ENCODE measurements at places on chromosomes 2 and 18.
A peak's percentile ranks its signal among the peaks of the same experiment; 100 is the strongest.

GRCh38 chr2:206064077-206064476 is 21.9 kb downstream of the INO80D start:
- no peak for DNase-seq

DNA sequence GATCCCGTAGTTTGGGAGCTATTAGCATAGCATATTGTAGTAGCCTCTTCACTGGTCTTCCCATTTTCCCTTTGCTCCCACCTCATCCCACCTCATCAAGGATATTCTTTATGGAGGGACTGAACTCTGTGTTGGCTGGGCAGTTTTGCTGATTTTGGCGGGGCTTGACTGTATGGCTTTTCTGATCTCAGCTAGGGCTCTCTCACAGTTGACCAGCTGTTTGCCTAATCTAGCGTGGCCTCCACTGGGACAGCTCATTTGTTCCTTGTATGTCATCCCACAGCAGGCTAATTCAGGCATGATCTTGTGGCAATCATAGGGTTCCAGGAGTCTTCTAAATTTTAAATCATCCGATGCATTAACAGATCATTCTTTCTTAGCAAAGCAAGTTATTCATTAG is 30.2 kb upstream of the MTX2 start:
- DNase-seq, result no peak

DNA sequence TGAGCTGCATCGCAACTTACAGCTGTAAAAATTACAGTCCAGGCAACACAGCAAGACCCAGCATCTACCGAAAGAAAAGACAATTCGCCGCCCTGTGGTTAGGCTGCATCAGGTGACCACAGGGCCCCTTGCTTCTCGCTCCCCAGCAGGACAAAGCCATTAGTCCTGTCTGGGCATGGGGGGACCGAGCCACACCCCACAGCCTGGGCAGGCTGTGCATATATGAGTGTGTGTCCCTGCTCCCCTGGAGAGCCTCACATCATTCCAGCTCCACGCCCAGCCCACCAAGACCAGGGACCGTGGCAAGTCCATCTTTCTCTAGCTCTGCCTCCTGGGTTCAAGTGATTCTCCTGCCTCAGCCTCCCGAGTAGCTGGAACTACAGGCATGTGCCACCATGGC is 33.9 kb downstream of the SNORC start:
- no peak for DNase-seq

DNA sequence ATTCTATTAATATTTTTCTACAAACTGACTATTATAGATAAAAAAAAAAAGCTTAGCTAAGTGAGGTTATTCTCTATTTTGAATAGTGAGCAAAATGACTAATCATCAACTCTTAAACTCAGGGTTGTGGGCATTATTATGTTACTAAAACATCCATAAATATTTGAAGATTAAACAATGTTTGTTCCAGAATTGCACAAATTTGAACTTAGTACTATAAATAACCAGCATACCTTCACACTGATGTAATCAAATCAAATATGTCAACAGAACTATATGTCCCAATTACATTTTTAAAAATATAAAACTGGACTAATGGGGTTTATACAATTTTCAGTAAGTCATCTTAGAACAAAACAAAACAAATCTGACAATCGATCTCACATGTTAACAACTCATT is 800.9 kb downstream of the LRP1B start:
- DNase-seq, result no peak

DNA sequence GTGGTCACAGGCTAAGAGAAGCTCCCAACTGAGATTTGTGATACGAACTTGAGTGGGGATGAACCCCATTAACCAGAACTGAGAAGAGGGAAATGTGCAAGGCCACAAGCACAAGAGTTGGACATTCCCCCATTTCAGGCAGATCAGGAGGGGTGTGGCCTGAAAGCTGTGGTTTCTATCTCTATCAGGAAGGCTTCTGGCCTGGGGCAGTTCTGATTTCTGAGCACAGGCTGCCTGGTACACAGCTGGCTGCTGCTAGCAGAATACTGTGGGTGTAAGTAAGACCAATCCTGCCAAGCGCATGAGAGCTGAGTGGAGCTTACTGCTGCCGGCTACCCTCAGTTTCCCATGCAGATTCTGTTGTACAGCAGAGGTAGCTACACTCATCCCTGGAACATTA is 484.6 kb downstream of the SATB2 start:
- DNase-seq, result no peak

- DNase-seq, result no peak
Observed at GRCh38 chr18:62088156-62088555, 98.7 kb downstream of the PIGN start.

- no peak for DNase-seq
Observed at GRCh38 chr2:19857100-19857499, 44.7 kb downstream of the TTC32 start.

- peak; percentile 15 for DNase-seq
Observed at GRCh38 chr2:529424-529823, 147.8 kb downstream of the TMEM18 start.

GRCh38 chr2:85719609-85720240 is 25.6 kb downstream of the GNLY start:
- DNase-seq, result no peak

GRCh38 chr2:34408100-34408499 is 809.0 kb upstream of the FAM98A start:
- no peak for DNase-seq

DNA sequence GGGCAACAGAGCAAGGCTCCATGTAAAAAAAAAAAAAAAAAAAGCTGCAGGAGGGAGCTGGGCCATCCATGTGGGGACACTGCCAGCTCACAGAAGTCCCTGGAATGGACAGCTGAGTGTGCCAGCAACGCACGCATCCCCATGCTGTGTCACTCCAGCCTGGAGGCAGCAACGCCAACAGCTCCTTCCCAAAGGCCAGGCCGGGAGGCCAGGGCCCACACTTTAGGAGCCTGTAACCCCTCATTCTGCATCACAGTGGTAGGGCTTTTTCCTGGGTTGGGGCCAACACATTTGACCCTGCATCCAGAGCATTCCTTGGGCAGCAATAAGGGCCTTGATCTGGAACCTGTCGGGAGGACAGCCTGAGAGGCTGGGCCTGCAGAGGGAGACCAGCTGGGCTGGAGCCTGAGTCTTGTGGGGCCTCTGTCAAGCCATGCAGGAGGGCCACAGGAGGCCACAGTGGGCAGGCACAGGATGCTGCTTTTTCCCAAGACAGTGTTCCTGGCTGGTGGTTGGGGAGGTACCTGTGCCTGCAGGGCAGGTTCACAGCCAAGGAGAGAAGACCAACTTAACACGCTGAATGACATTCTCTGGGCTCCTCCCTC is 16.8 kb upstream of the KCNK3 start:
- no peak for DNase-seq

DNA sequence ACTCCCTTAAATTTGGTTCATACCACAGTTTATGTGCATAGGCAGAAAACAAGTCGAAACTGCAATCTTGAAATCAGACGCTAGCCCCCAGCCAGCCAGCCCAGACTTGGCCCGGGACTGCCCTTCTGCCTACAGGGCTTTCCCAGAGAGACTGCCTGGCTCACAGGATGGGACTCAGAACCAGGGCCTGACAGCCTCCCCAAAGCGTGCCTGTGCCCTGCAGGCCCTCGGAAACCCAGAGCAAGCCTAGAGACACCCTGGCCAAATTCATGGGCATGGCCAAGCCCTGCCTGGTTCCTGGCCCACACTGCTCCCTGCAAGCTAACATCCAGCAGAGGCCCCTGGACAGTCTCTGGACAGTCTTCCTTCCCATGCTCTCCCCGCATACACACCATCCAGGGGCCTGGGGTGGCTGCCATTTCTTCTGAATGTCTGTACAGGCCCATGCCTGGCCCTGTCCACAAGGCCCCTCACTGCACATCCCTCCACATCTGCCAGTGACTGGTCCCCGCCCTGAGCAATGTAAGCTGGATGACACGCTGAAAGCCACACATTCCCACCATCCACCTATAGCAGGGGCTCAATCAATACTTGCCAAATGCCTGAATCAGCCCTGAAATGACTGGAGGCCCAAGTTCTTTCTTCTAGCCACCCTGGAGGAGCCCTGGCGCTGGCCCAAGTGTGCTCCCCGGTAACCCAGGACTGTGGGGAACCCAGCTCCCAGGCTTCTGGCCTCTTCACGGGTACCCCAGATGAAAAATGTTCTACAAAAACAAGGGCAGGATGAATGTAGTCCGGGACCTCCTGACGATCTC is 73.1 kb downstream of the HDAC4 start:
- no peak for DNase-seq

DNA sequence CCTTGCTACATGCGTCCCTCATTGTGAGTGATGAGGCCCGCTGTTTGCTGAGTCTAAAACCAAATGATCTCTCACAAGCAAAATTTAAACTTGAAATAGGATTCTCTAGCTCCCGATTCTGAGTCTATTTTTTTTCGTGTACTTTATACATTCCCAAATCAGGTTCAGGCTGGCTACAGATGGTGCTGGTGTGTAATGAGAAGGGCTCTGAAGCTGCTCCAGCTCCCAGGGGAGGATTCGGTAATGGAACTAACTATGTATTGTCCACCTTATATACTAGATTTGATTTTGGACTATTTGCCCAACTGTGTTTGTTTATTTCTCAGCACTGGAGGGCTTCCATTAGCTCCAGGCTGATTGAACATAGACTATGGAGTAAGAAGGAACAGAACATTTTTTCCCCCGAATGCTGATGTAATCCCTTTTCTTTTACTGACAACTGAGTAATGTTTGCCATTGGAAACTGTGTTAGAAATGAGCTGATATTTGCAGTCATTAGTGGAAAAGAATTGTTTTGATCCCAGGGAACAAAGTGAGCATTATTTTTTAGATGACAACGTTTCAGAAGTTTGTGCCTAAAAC is 274.0 kb upstream of the FIGN start:
- no peak for DNase-seq

DNA sequence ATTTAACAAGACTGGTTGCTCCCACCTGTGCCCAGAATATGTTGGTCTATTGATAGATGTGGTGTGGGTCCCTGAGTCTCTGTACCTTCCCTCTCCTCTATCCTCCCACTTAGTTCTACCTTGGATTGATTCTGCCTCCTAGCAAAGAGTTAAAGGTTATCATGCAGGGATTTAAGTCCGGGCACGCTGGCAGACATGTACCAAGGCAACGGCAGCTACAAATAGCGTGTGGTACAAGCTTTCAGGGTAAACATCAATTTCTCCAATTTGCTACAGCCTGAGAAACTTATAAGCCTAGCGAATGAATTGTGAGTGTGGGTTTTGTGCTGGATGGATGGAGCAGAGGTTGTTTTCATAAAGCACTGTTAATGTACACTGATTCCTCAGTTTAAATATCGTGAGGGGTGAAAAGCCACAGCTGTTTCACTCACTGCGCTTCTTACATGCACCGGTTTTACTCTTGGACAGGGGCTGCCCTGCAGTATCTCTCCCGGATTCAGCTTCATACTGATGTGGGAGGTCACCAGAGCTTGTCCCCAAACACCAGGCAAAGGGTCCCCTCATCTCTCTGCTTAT is 289.8 kb downstream of the ICOS start:
- no peak for DNase-seq

DNA sequence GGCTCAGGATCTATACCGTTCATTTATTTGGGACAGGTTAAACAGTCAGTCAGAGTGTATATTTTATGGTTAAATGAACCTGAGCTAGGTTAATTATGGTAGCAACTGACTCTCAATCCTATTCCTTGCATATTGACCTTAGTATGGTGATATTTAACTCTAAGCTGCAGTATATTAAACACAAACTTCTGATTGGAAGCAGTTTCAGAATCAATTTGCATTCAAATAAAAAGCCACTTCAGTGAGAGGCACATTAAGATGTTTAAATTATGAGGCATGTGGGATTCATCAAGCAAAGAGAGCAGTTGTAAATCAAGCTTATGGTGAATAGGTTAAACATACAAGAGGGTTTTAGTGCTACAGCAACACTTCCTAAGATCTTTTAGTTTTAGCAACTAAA is 40.4 kb downstream of the FRZB start:
- DNase-seq, result no peak

GRCh38 chr18:10035281-10035991 is 121.6 kb downstream of the VAPA start:
- DNase-seq, result no peak

DNA sequence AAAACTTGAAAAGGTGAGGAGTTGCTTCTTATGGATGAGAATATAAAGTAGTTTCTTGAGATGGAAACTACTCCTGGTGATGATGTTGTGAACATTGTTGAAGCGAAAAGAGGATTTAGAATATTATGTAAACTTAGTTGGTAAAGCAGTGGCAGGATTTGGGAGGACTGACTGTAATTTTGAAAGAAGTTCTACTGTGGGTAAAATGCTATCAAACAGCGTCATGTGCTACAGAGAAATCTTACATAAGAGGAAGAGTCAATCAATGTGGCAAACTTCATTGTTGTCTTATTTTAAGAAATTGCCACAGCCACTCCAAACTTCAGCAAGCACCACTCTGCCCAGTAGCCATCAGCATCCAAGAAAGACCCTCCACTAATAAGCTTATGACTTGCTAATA is 112.9 kb upstream of the ZEB2 start:
- no peak for DNase-seq
